ENCODE measurements at places on chromosomes 6 and 20.

- no peak for DNase-seq
These were observed 79.9 kb downstream of the PREX1 start for GRCh38 chr20:48747840-48748414.

DNA sequence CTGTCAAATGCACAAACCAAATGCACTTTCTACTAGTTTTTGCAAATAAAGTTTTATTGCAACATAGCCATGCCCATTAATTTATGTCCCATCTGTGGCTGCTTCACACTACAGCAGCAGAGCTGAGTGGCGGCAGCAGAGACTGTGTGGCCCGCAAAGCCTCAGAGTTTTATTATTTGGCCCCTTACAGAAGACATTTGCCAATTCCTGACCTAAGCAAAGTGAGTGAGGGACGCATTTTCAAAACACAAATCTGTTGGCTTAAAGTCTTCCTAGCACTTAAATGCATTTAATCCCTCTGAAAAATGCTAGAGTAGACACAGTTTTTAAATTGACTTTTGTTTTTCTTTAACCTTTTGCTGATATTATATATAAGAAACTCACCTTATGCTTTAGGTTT, 126.4 kb downstream of the PHACTR3 start:
- peak; percentile 17 for DNase-seq

DNA sequence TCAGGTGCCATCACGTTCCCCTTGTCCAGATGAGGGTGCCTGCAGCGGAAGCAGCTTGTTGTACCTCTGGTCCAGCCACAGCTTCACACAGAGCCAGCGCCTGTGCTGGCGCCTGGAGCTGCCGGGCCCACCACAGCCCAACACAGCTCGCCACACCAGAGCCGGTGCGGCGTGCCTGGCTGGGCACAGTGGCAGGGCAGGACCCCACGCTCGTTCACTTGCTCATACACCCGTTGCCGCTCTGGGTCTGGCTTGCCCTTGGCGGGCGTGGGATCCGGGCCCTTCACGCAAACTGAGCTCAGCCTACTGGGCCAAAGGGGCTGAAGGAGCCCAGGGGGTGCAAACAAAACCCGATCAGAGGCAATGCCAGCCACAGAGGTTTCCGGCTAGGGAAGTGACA, 492.5 kb upstream of the MANEA start:
- DNase-seq: no peak

DNA sequence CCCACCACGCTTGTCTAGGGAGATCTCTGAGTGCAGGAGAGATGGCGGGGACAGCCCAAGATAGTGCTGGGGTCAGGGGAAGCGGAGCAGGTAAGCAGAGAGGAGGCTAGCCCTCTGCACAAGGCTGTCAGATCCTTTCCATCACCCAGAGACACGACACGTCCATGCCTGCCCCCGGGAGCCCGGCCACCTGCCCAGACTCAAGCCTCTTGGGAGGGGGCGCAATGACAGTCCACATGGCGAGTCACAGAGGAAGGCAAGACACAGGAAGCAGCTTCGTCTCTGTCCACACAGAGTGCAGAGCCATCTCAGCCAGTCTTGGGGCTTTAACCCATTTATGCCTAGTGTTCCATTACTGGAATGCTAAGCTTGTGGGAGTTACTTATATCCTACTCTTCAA, 78.4 kb downstream of the PREX1 start:
- DNase-seq: no peak

- DNase-seq: no peak
These were observed 150.9 kb upstream of the STMND1 start for GRCh38 chr6:16950825-16951495.

GRCh38 chr6:117288083-117288715, 22.8 kb downstream of the VGLL2 start:
- no peak for DNase-seq

DNA sequence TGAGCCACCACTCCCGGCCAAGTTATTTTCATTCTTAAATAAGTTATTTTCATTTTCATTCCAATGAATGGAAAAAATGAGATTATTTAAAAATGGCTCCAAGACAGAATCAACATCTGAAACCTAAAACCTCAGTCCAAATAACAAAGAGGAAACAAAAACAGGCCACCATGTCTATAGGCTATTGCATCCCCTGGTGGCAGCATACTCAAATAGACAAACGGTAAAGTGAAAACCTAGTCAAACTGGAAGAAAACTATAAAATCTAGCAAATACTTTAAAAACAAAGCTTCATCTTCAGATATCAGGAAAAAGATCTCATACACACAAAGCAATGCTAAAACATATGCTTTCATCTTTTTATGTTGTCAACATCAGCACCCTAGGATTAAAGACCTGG, 20.9 kb downstream of the IL17A start:
- DNase-seq: no peak

- no peak for DNase-seq
These were observed 944.9 kb downstream of the QKI start for GRCh38 chr6:164359441-164359840.

GRCh38 chr20:62292108-62292507, 10.7 kb upstream of the ADRM1 start:
- no peak for DNase-seq

DNA sequence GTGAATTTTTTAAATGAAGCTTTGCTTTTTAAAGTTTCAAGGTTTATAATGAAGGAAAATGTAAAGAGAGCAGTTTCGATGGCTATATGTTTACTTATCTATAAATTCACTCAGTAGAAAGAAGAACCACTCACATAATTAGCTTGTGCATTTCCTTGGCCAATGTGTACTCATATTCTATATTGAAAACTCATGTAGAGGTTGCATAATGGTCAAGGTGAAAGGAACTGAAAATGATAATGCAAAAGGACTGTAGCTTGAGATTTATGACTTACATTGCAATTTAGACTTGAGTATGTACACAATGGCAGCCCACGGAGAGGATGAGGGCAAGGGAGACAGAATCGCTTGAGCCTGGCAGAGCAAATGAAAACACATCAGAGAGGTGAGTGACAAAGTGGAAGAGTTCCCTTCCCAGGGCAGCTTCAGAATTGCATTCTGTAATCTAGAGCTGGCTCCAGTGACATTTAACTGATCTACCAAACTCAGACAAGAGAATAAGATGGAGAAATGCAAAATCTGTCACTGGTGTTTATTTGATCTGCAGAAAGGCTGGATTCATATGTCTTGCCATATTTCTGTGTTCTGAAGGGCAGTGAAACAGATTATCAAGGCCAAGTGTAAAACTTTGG, 191.8 kb downstream of the TMEM200A start:
- DNase-seq: no peak

DNA sequence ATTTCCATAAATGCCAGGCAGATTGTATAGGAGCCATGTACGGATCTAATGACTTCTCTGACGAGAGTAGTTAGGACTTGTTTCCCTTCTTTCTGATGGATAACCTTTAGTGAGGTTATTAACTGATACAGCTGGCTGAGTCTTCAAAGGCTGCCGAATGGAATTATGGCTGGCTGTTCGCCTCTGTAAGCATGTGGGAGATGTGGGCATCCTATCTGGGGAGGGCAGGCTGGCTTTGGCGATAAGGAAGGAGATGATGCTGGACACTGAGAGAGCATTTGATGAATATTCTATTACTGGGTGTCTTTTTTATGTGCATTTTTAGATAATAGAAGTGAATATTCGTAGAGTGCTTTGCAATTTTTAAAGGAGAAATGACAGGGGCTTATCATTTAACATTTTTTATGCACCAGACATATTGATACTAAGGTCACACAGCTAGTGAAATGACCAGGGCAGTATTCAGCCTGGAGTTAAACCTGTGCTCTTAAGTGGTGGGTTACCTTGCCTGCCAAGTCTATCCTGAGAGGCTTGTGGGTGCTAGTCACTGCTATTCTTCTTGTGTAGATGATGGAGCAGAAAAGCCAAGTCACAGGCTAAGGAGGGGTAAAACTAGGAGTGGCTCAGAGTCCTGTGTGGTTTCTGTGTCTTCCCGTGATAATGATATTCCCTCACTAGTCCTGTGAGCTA, 3.1 kb downstream of the PBOV1 start:
- no peak for DNase-seq

GRCh38 chr6:14398953-14399352, 281.4 kb downstream of the CD83 start:
- DNase-seq: no peak

DNA sequence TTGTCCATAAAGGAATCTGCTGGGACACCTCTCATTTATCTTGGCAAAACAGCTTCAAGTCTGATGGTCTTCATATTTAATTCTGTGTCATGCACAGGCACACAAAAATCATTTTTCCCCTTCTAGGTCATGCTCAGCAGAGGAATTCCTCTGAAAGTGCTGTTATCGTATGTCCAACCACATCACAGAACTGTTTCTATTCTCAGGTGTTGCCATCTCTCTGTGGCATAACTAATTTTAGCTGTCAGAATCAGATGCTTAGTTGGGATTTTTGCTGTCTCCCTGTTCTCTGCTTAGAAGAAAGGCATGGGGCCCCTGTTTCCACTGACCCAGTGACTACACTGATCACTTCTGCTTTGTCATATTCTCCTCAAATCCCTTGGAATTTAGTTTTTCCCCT, 608.0 kb upstream of the EPHA7 start:
- DNase-seq: no peak

DNA sequence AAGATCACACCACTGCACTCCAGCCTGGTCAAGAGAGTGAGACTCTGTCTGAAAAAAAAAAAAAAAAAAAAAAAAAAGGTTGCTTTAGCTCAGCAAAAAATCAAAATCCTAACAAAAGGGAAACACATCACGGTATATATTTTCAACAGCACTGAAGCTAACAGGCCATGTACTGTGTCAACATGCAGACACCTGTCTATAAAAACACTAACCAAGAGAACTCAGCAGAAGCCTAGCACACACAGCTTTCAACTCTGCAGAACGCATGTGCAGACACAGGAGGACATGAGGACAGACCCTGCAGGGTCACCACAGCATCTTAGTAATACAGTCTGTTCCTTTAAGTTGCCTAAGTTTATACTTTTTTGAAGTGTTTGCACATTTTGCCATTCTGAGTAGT, 13.5 kb downstream of the NINL start:
- no peak for DNase-seq

DNA sequence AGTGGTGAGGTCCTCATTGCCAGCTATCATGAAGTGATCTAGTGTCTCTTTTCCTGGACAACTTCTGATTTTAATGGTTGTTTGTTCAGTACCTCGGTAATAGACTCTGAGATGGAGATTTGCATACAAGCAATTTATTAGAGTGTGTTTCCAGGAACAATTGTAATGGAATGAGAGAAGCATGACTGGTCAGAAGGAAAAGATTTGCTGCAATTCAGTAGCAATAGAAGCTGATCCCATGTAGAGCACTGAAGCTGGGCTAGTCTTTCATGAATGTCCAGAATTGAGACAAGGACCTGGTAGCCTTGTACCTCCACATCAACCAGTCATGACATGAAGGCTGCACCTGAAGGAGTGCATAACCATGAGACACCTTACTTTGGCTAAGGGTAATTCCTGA, 526.5 kb downstream of the NKAIN2 start:
- DNase-seq: no peak

GRCh38 chr6:148529010-148529409, 186.4 kb downstream of the SASH1 start:
- no peak for DNase-seq

DNA sequence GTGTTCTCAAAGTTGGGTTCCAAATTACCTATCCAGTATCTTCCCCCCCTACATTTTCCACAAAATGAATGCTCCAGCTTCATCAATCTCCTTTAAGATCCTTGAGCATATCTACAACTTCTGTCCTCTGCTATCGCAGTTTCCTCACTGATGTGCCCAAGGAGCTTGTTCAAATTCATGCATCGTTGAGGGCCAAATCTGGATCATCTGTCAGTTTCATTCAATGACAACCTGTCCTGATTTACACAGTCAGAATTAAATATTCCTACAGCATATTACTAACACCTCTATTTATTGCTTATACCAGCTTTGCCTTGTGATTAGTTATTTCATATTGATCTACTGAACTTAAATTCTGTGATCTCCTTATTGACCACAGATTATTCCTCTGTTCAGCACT, 68.7 kb downstream of the GRM1 start:
- DNase-seq: no peak
